ENCODE measurements at places on chromosomes 3 and 15. TPM values are rescaled to one million over a fixed set of nuclear protein-coding genes. Genes with fewer than 3 reads are reported as not detected.

- no peaks in the 10 kb centered on the region for H3K27me3 ChIP-seq
- H3K4me3 ChIP-seq, result no peak overlapping the region
- H3K27ac ChIP-seq, result peak overlapping the region; percentile 18
- peaks cover 57% of the 10 kb centered on the region for H3K36me3 ChIP-seq
Observed at GRCh38 chr15:64855205-64855975, 13.7 kb downstream of the PLEKHO2 start.

DNA sequence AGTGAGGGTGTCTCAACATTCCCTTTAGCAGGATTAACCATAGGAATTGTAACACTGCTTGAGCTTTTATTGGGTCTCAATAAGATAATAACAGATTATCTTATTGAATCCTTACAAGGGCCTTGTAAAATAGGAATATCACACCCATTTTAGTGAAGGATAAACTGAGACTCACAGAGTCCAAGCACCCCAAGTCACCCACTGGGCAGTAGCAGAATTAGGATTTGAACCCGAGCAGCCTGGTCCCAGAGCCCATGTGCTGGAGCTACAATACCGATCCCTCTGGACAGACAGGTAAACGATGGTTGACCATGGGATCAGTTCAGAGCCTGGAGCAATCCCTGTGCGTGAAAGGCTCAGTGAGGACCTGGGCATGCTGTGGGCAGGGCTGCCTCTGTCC lies 56.3 kb upstream of the MRPS22 start:
- no peaks in the 10 kb centered on the region for H3K27me3 ChIP-seq
- H3K27ac ChIP-seq, result no peak overlapping the region
- no peak for DNase-seq
- H3K4me1 ChIP-seq, result no peaks in the 10 kb centered on the region
- H3K36me3 ChIP-seq, result no peaks in the 10 kb centered on the region
- no peak overlapping the region for H3K4me3 ChIP-seq

GRCh38 chr3:45954306-45954705 lies 11.0 kb downstream of the CXCR6 start:
- no peak overlapping the region for H3K4me3 ChIP-seq
- peaks cover 91% of the 10 kb centered on the region for H3K36me3 ChIP-seq
- H3K27me3 ChIP-seq, result no peaks in the 10 kb centered on the region
- DNase-seq, result no peak
- H3K4me1 ChIP-seq, result peaks cover 85% of the 10 kb centered on the region

Gene ZIC1
- not detected for total RNA-seq

GRCh38 chr3:134197681-134198261 lies 52.9 kb downstream of the RYK start:
- H3K4me1 ChIP-seq, result peaks cover 2% of the 10 kb centered on the region
- H3K36me3 ChIP-seq, result peaks cover 4% of the 10 kb centered on the region
- H3K27me3 ChIP-seq, result no peaks in the 10 kb centered on the region
- no peak overlapping the region for H3K4me3 ChIP-seq
- peak; percentile 44 for DNase-seq

DNA sequence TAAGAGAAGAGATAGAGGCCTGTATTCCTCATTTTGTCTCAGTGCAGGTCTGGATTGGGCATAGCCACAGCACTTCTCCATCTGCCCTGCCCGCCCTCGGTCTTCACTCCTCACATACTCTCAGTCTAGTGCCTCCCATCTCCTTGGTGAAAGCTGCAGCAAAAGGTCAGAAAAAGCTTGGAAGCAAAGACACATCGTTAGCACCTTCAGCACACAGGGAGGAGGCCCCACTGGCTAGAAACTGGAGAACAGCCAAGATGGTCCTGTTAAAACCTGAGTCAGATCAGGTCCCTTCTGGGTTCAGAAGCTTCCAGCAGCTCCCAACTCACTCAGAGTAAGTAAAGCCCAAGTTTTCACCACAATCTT lies 1.6 kb upstream of the KLF15 start:
- peaks cover 11% of the 10 kb centered on the region for H3K4me1 ChIP-seq
- peaks cover 39% of the 10 kb centered on the region for H3K27me3 ChIP-seq
- H3K36me3 ChIP-seq, result no peaks in the 10 kb centered on the region
- DNase-seq, result no peak

DNA sequence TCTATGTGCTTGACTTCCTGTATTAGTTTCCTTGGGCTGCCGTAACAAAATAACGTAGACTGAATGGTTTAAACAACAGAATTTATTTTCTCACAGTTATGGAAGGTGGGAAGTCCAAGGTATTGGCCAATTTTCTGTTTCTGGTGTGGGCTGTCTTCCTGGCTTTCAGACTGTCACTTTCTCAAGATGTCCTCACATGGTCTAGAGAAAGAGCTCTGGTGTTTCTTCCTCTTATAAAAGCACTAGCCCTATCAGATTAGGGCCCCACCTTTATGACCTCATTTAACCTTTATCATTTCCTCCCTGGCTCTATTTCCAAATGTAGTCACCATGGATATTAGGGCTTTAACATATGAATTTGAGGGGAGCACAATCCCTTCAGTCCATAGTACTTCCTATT lies 54.6 kb downstream of the SPRED1 start:
- H3K27me3 ChIP-seq, result peaks cover 12% of the 10 kb centered on the region
- H3K27ac ChIP-seq, result no peak overlapping the region
- no peak for DNase-seq
- H3K36me3 ChIP-seq, result no peaks in the 10 kb centered on the region

Gene RASGRP1
- 165 TPM for total RNA-seq

All from activated CD8-positive, alpha-beta T cell treated with anti-CD3 and anti-CD28 coated beads, Interleukin-2, amount 10 ng/mL, durations not matched to agents 7 days and 5 days (primary cell).